ENCODE measurements at places on chromosomes 12 and 14.

DNA sequence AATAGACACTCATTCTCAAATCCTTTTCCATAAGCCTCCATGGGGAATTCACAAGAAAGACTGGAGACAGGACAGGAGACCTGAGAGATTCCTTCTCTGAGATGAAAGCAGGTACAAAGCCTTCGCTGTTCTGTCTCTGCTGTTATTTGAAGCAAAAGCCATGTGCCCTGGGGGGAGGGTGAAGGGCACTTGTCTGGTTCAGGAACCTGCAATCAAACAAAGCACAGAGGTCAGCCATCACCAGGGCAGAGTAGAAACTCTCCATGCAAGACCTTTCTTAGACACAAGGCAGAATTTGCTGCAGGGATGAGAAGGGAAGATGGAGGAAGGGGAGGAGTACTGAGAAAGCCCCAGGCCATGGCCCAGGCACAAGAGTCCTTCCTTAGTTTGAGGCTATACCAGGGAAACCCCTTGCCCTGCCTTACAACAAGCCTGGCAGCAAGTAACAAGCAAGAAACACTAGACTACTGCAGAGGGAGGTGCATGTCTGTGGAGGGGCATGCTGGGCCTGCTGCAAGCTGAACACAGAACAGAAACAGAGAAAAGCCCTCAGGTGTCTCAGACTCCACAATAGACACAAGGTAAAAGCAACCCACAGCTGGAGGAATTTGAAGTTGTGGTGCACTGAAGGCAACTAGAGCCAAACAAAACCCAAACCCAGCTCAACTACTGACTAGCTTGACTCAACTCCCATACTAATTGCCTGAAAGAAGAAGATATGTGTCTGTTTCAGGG is 7.8 kb upstream of the ART4 start:
- DNase-seq = no peak

GRCh38 chr12:92505254-92506231 is 197.2 kb upstream of the PLEKHG7 start:
- no peak for DNase-seq

GRCh38 chr12:70321191-70321590 is 44.9 kb upstream of the KCNMB4 start:
- DNase-seq = no peak

DNA sequence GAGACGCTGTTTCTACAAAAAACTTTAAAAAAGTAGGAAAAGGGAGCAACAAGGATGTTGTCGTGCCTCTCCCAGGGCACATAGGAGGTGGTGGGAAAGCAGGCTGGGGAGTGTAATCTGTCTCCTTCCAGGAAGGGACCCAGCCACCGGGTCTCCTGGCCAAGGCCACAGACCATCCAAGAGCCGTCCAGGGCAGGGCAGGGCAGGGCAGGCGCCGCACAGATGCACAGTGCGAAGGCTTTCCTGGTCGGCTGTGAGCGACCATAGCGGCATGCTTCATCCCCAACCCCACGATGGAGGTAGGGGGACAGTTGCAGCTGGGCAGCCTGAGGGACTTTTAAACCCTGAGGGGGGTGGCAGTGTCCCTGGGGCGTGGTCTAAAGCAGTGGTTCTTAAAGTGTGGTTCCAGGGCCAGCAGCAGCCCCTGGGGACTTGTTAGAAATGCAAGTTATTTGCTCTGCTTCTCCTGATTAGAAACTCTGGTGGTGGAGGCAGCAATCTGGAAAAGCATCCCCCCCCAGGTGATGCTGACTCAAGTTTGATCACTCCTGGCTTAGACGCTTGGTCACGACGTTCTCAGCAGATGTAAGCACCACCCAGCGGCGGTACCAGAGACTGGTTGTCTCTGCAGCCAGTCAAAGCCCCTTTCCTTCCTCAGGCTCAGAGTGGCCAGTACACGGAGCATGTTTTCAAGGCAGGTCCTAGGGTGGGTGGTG is 197.4 kb upstream of the PRMT8 start:
- no peak for DNase-seq

- DNase-seq = no peak
Measured at GRCh38 chr14:22650046-22650739, 6.0 kb upstream of the OR6J1 start.

DNA sequence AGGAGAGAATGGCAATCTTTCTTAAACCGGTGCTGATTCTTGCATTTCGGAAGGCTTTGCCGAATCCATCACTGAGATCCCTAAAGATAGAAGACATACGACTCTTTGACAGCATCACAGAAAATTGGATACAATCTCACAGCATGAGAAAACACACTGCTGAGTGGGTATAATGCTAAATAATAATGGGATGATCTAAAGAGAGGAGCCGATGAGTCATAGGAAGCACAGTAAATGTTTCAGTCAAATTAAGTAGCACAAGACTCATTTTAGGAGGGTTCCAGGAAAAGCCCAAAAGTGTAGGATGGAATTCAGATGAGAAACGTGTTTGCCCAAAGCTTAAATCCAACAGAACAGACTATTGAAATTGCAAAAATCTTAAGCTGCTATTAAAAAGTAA is 81.7 kb downstream of the CPNE8 start:
- DNase-seq = no peak

DNA sequence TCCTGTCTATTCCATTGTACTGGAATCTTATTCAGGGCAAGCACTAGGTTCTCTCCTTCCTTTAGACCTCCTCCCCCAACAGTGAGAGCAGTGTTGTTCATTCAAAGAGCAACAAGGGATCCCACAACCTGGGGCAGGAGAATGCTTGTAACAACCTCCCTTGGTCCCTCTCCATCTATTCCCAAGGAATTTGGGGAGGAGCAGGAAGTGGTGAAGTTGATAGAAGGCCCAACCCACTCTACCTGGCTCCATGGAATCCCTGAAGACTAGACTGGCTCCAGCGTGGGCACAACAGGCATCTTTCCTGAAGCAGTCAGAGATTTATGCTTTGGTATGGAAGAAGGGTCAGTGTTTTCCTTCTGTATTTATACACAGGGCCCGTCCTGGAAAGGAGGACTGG is 33.4 kb upstream of the CISTR start:
- DNase-seq = no peak

Measured in NT2/D1 (cell line).